Mucosa of gallbladder (tissue), 1 donor: ENCODE measurements at places on chromosomes 16 and 17.

DNA sequence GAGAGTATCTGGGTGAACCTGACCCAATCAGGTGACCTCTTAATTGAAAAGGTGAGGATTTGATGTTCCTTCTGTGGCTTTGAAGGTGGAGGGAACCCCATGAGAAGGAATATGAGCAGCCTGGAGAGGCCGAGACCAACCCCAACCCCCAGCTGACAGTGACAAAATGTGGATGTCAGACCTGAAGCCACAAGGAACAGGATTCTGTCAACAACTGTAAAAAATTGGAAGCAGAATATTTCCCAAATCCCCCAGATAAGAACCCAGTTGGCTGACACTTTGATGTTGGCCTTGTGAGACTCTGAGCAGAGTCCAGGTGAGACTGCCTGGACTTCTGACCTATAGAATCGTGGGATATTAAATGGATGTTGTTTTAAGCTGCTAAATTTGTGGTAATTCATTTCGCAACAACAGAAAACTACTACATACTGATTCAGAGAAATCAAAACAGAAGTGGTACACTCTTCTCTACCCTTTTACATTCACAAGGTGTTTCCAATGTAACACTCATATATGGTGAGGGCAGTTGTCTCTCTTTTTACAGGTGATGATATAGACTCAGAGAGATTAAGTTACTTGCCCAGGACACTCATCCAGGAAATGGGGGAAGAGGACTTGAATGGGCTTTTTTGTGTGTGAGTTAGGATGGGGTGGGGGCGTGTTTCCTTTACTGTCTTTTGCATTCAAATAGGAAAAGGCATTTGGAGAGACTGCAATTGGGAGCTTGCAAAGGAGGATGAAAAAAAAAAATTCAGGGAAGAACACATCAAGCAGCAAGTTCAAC lies 29.8 kb upstream of the SALL1 start:
- no peak for DNase-seq

- DNase-seq = no peak
Measured at GRCh38 chr16:71924710-71925109, 29.4 kb downstream of the IST1 start.

DNA sequence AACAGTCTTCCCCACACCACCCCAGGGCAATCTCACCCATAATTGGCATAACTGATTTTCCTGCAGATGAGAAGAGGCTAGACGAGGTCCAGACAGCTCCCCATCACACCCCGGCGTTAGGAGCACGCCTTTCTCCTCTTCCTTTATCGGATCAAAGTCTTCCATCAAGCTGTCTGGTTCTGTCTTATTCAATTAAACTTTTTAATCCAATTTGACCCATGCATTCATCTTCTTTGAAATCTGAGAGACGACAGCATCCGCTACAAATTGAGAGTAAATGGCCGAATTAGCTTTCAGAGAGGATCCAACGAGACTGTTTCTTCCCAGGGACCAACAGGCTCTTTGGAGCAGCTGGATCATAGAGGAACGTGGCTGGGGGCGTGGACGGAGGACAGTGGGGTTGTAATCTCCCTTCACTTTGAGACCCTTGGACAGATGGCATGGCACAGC lies 44.4 kb upstream of the GPRC5B start:
- no peak for DNase-seq

- peak; percentile 33 for DNase-seq
Measured at GRCh38 chr16:10616756-10617640, 36.6 kb upstream of the EMP2 start.

- no peak for DNase-seq
Measured at GRCh38 chr16:56547949-56548567, 16.8 kb upstream of the MT4 start.

GRCh38 chr16:67719778-67720144 lies 645 bp upstream of the GFOD2 start:
- DNase-seq = peak; percentile 23

DNA sequence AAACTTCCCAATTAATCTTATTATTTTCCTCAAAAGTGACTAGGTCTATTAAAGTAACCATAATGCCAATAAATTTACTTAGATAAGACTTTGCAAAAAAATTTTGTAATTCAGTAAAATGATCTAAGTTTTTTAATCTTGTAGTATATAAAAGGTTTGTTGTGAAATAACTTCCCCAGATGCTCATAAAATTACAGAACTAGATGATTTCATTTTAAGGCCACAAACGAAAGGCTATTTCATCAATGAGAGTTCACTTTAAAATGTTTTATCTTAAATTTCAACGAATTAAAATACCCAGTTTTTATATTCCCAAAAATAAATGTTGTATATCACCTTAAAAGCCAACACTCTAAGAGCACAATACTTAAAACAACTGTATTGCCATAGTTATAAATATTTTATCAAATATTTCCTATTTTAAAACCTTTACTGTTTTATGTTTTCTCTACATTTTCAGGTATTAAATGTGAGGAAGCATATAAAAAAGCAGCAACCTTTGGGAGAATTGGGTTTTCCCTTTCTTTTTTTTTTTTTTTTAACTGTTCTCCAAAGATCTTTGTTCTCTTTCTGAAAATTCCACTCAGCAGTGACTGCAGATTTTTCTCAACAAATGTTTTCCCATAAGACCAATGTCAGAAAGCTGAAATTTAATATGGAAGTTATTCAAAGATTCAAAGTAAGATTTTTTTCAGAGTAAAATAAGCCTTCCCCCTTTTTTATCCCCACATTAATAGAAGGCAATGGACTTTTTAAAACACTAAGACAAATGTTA lies 169.9 kb downstream of the CYB561 start:
- no peak for DNase-seq

DNA sequence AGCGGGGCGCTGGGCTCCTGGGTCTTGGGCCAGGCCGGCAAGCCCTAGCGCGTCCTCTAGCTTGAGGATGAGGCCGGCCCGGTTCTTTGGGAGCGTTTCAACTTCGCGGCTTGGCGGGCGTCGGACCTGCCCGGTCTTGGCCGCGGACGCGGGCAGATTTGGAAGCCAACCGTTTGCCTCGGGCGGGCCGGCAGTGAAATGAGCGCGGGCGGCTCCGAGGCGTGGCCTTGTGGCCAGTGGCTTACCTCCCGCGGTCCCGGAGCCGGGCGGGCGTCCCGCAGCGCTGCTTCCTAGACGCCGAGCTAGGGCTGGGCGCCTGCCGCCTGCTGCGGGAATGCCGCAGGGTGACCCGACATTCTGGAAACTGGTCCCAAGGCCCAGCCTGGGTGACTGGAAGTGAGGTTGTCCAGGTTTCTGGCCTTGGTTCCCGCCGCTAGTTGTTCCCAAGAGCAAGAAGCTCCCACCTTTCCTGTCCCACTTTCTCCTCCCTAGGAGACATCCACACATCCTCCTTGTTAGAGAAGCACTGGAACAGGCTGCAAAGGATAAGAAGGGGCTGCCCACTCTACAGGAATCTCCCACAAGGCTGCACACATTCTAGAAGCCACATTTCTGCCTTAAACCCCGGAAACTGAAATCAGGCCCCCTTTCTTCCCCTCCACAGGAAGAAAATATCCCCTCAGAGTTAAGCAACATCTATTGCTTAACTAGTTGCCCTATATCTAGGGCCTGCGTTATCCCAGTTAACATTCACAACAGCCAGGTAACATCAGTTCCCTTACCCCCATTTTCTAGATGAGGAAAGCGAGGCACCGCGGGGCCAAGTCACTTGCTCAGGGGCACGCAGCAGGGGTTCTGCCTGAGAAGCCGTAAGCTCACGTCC lies 4.5 kb upstream of the CBX8 start:
- DNase-seq = no peak

DNA sequence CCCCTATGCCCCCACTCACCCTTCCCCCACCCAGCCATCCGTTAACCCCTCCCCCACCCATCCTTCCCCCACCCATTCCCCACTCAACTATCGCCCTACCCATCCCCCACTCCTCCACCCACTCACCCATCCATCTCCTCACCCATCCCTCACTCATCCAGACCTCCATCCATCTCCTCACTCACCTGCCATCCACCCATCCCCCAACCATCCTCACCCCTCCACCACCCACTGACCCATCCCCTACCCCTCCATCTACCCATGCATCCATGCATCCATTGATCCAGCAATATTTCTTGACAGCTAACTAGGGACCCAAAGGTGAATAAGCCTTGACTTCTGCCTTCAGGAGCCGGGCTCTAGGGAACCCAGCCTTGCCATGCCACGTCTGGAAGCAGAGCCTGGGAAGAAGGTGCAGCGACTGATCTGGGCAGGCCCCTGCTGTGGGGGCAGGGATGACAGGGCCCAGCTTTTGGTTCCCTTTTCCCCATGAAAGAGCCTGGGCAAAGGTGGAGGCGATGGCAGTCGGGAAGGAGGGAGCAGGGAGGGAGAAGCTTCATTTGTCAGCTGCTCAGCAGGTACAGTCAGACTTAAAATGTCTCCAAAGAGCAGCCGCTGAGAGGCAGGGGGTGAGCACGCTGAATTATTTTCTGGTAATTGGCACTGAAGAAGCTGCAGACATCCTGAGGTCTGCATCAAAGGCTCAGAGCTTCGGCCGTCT lies 23.1 kb upstream of the DOC2B start:
- DNase-seq = no peak

- DNase-seq = no peak
Measured at GRCh38 chr17:21166595-21167210, 39.9 kb downstream of the DHRS7B start.

- no peak for DNase-seq
Measured at GRCh38 chr16:72664056-72664508, 383.8 kb downstream of the ZFHX3 start.

GRCh38 chr16:90020260-90020837 lies 1.1 kb upstream of the DBNDD1 start:
- no peak for DNase-seq

- DNase-seq = no peak
Measured at GRCh38 chr16:49623501-49624266, 232.2 kb downstream of the ZNF423 start.

DNA sequence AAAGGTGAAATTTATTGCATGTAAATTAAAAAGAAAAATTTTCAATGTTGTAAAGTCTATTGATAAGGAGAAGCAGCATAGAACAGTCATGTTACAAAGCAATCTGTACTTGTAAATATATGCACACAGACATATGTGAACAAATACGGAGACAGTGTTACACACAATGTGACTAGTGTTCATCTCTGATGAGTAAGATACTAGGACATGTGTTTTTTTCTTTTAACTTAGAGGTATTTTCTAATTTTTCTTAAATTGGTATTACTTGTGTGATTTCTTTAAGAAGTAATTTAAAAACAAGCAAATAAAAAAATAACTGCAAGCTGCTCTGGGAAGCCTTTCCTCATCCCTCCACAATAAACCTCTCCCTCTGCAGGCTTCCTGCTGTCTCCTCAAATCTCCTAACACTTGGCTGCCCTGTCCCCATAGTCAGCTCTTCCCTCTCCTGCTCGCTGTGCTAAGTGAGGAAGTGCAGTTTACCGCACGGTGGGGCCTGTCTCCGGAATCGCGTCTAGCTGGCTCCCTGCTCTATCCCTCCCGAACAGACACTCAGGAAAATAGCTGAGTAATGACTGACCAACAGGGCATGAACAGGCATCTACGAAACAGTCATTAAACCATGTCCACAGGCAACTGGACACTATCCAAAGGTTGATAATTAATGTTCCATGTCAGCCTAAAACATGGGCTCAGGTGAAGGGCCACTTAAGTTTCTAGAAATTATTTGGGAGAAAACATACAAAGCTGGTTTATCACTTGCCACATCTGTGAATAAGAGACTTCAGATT lies 35.9 kb downstream of the CMTM4 start:
- peak; percentile 59 for DNase-seq

DNA sequence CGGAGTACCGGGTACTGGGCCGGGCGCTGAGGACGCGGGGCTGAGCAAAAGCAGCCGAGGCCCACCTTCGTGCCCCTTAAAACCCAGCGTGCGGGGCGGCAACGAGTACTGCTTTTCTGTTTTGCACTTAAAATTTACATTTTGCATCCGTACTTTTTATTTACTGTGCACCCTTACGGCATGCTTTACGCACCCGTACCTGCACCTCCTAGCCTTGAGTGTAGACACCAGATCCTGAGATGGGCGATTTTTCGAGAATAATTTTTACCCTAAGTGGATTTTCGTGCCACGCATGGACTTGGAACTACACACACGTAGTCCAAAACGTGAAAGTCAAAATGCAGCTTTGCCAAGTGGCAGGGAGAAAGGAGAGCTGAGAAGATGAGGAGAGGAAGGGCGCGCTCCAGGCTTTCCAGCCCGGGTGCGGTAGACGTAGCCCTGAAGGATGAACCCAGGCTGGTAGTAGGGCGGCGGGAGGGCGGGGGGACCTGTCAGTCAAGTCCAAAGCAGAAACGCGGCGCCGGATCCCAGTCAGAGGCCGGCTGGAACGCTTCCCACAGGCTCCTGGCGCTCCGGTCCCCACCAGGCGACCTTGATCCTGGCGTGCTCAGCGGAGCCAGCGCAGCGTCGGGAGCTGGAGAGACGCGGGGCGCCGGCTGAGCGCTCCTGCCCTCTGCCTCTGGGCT lies 1.2 kb upstream of the CBLN1 start:
- no peak for DNase-seq

DNA sequence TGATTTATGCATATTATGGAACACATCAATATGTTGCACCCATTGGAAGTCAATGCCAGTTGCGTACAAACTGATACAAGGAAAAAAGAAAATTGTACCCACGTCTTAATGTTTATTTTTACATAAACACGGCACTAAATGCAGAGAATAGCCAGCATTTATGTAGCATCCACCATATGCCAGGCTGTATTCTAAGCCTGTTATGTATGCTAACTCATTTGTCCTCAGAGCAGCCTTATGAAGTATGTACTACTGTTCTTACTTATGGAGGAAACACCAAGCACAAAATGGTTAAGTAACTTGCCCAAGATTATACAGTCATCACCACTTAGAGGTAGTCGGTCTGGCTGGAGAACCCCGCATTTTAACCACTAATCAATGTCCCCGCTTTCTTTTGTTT lies 837.9 kb upstream of the RBFOX1 start:
- no peak for DNase-seq

DNA sequence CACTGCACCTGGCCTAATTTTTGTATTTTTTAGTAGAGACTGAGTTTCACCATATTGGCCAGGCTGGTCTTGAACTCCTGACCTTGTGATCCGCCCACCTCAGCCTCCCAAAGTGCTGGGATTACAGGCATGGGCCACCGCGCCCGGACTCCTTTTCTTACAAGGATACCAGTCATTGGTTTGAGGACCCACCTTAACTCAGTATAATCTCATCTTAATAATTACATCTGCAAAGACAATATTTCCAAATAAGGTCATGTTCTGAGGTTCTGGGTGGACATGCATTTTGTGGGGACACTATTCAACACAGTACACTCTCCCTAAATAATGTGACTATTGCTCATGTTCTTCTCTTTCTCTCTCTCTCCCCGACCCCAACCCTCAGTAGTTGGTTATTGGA lies 63.7 kb downstream of the ERCC4 start:
- no peak for DNase-seq

DNA sequence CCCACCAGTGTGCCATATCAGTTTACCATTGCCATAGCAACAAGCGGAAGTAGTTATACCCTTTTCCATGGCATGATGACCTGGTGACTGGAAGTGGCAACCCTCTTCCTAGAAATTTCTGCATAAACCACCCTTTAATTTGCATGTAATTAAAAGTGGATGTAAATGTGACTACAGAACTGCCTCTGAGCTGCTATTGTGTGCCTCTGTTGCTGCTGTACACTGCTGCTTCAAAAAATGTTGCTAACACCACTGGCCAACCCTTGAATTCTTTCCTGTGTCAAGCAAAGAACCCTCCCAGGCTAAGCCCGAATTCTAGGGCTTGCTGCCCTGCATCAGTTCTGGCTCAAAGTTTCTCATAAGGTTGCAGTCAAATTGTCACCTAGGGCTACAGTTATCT lies 12.9 kb upstream of the MED13 start:
- DNase-seq = no peak
